Mesenteric fat pad (tissue), 1 donor: ENCODE measurements at places on chromosomes 5 and 9. TPM values are rescaled to one million over a fixed set of nuclear protein-coding genes. Genes with fewer than 3 reads are reported as not detected.

DNA sequence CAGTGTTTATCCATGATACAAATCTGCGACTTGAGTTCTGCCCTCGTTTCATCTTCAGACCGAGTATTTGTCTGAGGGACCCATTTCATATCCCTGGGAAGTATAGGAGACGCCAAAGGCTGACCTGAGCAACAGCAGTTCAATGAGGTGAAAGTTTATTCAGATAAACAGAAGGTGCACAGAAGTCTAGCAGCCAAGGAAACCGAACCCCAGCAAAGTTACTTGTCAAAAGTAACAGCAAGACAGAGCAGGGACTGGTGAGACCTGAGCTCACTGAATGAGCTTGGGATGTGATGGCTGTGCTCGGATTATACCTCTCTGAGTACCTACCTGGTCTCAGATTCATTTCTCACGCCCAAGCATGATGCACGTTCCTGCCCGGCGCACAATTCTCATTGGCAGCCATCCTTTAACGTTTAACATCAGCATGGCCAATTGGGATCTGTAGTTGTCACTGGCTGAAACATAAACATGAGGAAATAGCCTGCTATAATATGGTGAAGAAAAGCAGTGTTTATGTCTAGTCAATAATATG, 599 bp downstream of the LYRM7 start:
- DNase-seq: no peak

DNA sequence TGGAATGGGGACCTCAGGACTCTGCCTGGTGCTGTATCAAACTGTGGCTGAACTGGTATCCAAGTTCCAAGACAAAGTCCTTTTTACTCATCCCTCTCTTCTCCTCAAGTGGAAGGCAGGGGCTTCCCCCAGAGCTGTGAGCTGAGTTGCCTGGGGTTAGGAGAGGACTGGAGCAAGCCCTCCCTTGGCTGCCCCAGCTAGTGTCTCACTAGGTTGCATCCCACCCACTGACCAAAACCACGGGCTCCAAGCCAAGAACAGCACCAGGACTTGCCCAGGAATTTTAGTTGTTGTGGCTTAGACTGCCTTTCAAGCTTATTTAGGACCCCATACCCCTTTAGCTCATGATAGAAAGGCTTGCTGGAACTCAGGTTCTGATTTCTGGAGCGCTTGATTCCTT, 158.7 kb upstream of the TNC start:
- DNase-seq: no peak

- no peak for DNase-seq
Measured at GRCh38 chr5:170642776-170643436, 139.1 kb downstream of the KCNIP1 start.

SLC36A3 gene
- not detected for total RNA-seq

- DNase-seq: no peak
Measured at GRCh38 chr5:54959673-54960418, 25.5 kb downstream of the ESM1 start.

DNA sequence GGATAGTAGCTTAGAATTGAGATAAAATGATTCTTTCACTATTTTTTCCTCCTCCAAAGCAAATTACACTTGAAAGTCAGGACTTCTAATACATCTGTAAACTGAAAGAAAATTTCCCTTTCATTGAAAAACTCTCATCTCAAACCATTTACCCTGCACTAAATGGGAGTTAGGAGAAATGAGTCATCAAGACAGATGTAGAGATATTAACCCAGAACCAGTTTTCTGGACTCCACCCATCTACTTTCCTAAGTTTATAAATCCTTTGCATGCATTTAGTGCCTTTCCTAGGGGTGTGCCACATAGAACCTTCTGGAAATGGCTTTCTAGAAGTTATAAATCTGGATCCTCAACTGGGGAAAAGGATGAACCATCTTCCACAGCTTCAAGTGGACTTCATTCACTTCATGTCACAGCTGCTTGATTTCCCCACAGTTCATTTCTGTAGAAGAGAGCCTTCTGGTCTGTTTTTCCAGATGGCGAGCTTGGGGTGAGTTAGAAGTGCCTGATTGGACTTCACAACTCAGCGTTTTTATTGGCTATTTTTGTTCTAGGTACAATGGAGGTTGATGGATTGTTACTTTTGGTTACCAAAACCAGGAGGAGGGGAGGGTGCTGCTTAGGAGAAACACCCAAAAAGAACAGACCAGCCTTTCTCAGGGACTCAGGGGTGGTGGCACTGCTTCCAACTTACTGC, 72.5 kb upstream of the GPR151 start:
- DNase-seq: no peak

GRCh38 chr5:165525271-165525670, 2019.9 kb downstream of the MAT2B start:
- no peak for DNase-seq

DNA sequence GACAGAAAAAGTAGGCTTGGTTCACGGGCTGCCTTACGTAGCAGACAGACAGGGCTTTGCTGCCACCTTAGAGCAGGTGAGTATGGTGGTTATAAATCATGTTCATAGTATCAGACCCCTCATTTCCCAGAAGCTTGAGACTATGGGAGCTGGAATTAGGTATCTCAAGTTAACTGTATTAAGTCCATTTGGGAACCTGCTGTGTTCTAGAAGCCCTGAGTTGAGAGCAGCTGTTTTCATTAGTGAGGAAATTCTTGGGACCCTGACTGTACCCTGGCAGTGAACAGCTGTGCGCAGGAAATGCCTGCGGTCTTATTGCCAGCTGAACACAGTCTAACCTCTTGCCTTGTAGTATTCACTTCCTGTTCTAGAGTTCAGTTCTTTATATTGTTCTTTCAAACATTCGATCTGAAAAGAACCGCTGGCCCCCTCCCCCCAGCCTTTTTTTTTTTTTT, 29.8 kb downstream of the UGCG start:
- DNase-seq: no peak

GRCh38 chr5:135088911-135089310, 54.9 kb upstream of the PITX1 start:
- no peak for DNase-seq

SAPCD2 gene
- total RNA-seq: 0.42 TPM

CCDC152 gene
- total RNA-seq: 0.45 TPM

RLN2 gene
- not detected for total RNA-seq

DNA sequence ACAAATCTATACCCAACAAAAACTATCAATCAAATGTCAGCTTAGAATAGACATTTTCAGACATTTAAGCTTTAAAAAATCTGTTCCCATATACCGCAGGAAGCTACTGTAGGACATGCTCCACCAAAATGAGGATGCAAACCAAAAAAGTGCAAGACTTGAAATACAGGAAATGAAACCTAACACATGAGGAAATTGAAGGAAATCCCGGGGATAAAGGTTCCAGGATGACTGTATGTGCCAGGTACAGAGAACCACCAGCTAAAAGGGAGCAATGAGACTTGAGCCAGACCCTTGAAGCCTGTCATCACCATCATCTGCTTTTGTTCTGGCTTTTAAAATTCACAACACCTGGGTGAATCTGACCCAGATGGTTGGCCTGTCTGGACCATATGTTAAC, 21.4 kb downstream of the DIAPH1 start:
- DNase-seq: no peak

GRCh38 chr5:37811866-37812265, 28.0 kb downstream of the GDNF start:
- DNase-seq: no peak

DNA sequence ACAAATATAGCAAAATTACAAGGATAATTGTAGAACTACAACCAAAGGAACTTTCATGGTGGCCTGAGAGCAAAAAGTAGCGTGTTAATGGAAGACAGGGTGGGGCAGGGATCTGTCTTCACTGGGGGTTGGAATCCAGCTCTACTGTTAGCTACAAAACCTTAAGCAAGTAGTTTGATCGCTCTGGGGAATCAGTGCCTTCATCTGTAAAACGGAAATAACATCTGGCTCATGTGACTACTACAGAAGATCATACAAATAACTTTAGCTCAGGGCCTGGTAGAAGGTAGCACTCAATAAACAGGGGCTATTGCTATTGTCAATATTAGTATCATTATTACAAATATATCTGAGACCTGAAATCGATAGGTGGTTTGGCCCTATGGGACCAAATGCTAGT, 40.4 kb downstream of the ZNF608 start:
- DNase-seq: no peak

- DNase-seq: no peak
Measured at GRCh38 chr5:92505925-92506324, 1075.1 kb downstream of the NR2F1-AS1 start.

DNA sequence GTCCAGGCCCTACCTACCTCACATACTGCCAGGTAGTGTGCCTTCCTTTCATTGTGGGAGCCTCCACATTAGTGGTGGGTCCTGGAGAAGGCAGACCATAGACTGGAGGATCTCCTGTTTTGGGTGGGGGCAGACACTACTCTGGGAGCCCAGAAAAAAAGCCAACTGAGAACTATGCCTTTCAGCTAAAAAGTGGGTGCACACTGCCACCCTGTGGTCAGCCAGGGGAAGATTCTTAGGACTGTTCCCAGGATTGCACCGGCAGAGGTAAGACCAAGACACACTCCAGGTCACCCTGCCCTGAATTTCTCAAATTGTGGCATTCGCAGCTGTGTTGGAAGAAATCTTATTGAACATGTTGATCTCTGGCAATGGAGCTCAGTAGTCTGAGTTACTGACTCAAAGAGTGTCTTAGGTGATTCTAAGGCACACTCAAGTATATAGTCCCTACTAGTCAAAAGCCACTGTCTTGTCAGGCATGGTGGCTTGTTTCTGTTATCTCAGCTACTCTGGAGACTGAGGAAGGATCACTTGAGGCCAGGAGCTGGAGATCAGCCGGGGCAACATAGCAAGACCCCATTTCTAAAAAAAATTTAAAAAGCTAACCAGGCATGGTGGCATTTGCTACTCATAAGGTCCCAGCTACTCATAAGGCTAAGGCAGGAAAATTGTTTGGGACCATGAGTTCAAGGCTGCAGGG, 3.6 kb downstream of the SIGMAR1 start:
- no peak for DNase-seq

GRCh38 chr5:148740966-148741742, 85.3 kb upstream of the ADRB2 start:
- DNase-seq: no peak

PCDHB3 gene
- total RNA-seq: 3.6 TPM

GRCh38 chr5:127979475-127979874, 104.1 kb upstream of the SLC12A2 start:
- DNase-seq: no peak

- no peak for DNase-seq
Measured at GRCh38 chr9:128405077-128405779, 15.4 kb upstream of the CERCAM start.

DNA sequence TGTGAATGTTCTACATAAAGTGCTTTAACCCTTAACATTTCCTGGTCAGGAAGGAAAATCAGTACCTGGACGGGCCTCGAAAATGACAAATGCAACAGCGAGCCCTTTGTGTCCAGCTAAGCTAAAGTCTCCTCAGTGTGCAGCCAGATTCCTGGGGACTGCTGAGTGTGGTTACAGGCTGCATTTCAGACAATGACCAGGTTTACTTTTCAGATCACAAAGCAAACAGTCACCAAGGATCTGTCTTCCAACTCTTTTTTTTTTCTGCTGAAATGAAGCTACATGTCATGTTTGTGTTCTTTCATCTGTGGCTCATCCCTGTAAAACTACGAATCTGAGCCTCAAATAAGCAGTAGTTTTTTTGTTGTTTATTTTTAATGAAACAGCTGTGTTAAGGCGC, 20.8 kb downstream of the SLC46A2 start:
- DNase-seq: peak; percentile 20

DNA sequence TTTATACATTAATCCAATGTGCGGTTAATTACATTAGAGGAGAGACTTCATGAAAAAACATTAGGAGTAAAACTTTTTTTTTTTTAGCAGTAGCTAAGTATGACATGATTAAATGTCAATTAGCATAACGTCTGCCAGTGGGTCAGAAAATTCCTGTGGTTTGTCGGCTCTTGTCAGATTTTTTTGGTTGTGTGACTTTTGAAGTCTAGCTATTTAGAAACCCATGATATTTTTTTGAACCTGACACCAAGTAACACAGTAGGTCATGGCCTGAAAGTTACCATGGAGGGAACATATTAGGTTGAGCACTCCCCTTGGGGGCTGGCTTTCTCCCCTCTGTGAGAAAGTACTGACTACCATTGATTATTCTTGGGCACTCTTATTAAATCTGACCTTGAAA, 84.8 kb upstream of the ALDH1A1 start:
- no peak for DNase-seq

POLR1E gene
- 35.7 TPM for total RNA-seq

DNA sequence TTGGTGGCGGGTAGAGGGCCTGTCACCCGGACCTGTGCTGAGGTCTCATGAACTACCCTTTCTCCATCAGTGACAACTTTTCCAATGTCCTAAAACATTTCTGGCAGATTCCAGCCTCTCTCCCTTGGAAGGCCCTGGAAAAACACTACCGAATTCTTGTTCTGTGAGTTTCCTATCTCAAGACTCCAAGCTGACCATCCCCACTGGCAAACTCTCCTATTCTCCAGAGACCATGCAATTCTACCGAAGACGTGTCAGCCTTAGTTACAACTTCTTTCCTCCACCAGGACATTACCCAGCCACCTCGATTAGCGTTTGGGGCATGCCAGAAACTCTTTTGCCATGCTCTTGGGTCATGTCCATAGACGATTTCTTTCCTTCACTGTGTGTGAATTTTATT, 26.8 kb upstream of the GABRP start:
- DNase-seq: no peak

- DNase-seq: no peak
Measured at GRCh38 chr5:17441351-17441750, 56.7 kb upstream of the TAF11L2 start.

- DNase-seq: no peak
Measured at GRCh38 chr5:89071941-89072331, 189.0 kb upstream of the MEF2C start.

CDO1 gene
- 60.8 TPM for total RNA-seq

DNA sequence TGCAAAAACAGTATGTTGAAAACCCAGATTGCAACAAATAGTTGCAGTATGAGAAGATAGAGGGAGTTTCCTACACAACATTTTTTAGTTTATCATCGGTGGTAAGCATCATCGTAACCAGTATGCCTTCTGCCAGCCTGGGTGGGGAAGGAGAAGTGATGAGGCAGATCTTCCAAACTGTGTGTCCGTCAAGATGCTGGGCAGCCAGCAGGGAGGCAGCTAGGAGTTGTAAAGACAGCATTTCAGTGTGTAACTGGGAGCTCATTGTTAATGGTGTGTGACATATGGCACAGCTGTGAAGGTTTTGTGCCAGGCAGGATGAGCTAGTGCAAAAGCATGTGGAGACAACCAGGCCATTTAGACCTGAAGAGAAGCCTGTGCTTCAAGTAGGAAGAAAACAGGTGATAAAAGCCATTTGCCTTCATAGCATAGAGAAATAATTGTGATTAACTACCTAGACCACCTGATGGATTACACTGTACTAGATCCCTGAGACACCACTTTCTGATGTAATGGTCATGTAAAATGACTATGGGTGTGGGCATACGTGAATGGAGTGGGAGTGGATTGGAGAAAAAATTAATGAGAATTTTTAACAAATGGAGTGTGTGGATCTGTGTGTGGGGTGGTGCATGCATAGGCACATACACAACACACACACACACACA, 347.0 kb upstream of the ADAMTSL1 start:
- no peak for DNase-seq

- DNase-seq: no peak
Measured at GRCh38 chr9:107174441-107174840, 108.6 kb upstream of the RAD23B start.

FOXD4L5 gene
- not detected for total RNA-seq
